T-helper 2 cell treated with Interferon-gamma antibody and Interleukin-4, amounts not matched to agents 5 μg/mL and 100 μg/mL, for 36 hours (primary cell): ENCODE measurements at places on chromosomes 4 and X.

- DNase-seq: no peak
Observed at GRCh38 chrX:100926453-100926852, 2.3 kb downstream of the XKRX start.

DNA sequence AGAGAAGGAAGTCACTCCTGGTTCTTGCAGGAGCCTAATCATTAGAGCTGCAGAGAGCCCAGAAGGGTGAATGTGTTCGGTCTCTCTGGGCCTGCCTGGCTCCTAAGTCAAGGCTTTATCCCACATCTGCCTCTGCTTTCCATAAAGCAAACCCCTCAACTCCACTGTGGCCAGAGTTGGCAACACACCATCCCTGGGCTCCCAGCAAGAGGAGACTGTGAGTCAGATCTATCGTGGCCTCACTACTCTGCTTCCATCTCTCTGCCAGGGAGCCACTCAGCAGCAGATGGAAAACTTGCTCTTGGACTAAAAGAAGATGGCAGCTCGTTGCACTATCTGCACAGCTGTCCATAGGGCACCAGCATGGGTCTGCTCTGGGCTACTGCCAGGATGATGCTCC lies 348.2 kb downstream of the FBXW7 start:
- no peak for DNase-seq

GRCh38 chrX:69068301-69069085 lies 96.8 kb downstream of the PJA1 start:
- no peak for DNase-seq

- no peak for DNase-seq
Observed at GRCh38 chrX:107701493-107702121, 73.3 kb downstream of the PRPS1 start.

DNA sequence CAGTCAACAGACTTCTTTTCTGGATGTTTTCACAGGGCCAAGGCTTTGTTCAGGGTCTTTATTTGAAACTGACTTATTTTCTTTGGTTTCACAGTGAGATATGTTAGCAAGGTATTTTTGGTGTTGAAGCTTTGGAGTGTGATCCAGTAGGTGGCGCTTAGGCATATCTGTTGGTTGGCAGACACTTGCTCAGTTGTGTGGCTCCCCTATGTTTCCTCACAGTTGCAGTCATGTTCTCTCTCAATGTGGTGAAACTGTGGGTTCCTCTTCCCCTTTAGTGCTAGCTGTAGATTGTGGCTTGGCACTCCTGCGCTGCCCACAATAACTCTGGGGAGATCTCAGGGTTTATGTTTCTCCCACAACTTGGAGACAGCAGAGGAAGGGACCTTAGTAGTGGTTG lies 460.8 kb downstream of the SLITRK2 start:
- DNase-seq: no peak

DNA sequence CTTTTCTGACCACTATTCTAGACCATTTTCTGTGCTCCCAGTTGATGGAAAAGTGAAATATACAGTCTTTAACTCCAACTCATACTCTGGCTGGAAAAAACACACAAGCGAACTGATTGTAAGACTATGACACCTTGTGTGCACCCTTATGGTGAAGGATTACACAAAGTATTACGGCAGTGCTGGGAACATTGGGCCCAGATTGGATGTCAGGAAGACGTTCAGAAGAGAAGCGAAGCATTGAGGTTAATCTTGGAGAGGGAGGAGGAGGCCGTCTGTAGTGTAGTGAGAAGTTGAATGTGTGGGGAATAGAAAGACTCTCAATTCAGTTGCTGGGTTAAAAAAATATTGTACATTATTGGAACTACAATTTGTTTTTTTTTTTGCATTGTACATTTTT lies 50.0 kb downstream of the GRIA2 start:
- DNase-seq: no peak

GRCh38 chrX:132591719-132592275 lies 103.0 kb upstream of the MBNL3 start:
- DNase-seq: no peak

- DNase-seq: no peak
Observed at GRCh38 chrX:313546-313945, 5.0 kb downstream of the GTPBP6 start.

DNA sequence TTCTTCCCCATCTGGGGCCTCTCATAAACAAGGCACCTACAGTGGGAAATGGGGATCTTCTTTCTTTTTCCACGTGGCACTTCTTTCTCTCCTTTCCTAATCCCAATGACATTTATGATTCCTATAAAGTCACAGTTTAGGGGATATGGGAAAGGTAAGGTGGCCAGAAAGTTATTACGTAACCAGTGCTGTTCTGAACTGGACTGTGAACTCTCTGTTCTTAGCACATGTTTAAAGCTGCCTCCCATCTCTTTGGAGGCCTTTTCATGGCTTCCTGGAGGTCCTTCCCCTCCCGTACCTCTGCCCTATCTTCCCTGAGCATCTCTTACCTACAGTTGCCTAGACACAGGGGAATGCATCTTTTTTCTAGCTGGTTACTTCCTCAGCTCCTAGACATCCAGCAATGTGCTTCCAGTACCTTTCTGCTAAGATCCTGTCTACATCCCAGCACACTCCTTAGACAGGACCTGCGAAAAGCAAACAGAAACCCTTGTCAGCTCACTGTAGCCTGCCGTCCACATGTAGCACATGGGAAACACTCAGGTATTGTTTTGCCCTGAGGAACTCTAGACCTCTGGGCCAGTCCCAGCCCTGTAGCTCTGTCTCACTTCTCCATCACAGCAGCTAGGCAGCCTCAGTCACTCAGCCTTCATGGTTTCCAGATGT lies 195.4 kb downstream of the NWD2 start:
- no peak for DNase-seq

DNA sequence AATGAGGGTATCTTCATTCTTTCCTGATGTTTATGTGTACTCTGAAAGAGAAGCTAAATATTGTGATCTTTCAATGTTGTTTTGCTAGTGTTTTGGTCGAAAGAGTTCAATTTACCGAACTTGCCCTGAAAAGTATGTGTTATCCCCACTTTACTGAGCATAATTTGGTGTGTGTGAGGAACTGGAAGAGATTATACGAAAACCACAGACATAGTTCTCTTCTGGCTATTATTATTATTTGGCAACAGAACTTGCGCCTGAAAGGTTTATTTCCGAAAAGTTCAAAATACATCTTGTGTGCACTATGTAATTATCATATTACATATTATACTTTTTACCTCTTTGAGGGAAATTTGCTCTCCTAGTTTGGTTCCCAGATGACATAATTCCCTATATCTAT lies 232.5 kb upstream of the INTU start:
- DNase-seq: no peak

- DNase-seq: no peak
Observed at GRCh38 chr4:5707778-5708448, 446 bp downstream of the EVC2 start.

DNA sequence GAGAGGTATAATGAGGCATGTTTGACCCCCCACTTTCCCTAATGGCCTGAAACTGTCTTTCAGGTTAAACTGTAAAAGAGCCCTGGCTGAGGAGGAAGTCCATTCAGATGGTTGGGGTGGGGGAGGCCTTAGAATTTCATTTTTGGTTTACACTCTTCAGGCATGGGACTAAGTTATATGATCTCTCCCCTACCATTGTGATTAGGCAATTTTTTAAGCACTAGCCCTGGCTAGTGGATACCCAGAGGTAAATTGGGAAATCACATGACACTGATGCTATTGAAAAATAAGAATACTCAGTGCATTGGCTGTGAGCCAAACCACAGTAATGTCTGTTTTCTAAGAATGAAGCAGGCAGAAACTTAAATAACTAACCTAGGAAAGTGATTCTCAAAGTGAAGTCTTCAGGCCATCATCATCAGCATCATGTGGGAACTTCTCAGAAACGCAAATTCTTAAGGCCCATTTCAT lies 149.7 kb downstream of the RRAGB start:
- DNase-seq: no peak

GRCh38 chr4:5843573-5844530 lies 49.0 kb downstream of the CRMP1 start:
- DNase-seq: no peak

DNA sequence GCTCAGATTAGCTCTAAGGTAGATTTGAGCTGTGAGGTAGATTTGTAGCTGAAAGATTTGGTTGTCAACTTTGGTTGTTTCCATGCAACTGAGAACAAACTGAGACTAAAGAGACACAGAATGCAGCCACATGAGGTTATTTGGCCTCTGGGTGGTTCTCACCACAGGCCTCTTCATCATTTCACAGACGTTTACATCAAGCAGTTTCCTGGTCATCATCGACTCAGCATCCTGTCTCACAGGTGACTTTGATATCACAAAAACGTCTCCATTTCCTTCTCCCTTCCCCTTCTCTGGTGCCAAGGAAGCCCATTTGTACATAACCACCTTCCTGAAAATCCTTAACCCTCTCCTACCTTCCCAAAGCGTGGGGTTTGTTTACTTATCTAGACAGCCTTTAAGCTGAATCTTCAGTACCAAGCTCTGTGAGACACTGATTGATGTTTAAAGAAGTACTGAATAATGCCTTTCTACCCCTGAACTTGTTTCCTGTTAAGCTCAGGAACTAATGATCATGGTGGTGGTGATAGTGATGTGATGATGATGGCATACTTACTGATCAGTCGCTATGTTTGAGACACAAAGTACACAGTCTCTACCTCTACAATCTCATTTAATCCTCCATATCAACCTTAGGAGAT lies 81.9 kb downstream of the FAM114A1 start:
- peak; percentile 40 for DNase-seq

GRCh38 chrX:118156254-118156952 lies 39.8 kb upstream of the KLHL13 start:
- no peak for DNase-seq

DNA sequence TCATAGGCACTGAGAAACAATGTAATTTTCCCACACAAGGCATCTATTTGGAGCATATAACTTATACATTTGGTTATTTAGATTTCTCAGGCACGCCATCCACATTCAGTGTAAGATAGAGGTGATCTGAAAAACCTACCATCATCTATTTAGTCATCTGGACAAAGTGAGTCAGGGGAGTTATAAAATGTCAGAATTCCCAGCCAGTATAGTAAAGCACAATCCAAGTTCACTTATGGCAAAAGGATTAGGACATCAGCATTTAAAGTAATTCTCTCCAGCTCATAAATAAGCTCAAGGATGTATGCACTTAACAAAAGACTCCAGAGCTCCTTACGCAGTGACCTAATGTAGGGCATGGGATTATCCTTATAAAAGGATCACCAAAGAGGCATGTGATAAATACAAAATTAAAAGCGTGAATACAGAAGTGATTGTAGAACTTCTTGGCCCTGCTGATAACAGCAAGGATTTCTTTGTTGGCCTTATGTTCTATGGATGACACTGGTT lies 65.3 kb upstream of the DCLK2 start:
- no peak for DNase-seq

- DNase-seq: no peak
Observed at GRCh38 chr4:2702361-2702760, 53.8 kb downstream of the TNIP2 start.

DNA sequence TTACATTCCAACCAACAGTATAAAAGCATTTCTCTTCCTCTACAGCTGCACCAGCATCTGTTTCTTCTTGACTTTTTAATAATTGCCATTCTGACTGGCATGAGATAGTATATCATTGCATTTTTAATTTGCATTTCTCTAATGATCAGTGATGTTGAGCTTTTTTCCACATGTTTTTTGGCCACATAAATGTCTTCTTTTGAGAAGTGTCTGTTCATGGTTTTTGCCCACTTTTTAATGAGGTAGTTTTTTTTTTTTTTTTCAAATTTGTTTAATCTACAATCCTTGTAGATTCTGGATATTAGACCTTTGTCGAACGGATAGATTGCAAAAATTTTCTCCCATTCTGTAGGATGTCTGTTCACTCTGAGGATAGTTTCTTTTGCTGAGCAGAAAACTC lies 39.5 kb upstream of the TBC1D19 start:
- DNase-seq: no peak

- no peak for DNase-seq
Observed at GRCh38 chr4:140096483-140096861, 57.5 kb downstream of the MAML3 start.

DNA sequence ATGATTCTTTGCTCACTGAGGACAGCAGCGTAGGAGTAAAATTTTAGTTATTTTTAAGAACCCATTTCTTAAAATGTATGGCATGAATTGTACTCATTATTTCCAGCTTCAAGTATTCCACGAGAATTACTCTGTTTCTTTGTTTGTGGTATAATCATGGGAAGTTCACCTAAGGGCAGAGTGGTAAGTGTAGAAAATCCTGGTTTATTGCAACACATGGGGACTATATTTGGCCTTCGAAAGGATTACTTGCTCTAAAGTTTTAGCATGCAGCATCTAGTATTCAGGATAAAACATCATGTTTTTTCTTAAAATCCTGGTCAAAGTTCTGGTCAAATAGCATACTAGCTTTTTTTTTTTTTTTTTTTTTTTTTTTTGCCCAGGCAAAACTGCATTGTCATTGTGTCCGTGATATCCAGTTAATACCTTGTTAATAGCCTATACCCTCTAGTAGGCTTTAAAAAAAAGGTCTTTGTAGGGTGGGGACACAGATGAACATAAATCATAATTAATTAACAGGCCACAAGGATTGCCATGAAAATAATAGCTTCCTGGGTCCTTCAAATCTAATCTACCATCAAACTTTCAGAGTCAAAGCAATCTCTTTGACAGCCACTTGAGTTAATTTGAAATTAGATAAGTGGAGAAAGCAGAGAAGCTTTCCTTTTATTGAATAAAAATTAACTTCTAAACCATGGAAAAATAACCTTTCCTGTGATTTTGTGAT lies 44.6 kb upstream of the VEGFC start:
- no peak for DNase-seq

GRCh38 chr4:52377563-52377962 lies 281.5 kb downstream of the USP46 start:
- DNase-seq: no peak

DNA sequence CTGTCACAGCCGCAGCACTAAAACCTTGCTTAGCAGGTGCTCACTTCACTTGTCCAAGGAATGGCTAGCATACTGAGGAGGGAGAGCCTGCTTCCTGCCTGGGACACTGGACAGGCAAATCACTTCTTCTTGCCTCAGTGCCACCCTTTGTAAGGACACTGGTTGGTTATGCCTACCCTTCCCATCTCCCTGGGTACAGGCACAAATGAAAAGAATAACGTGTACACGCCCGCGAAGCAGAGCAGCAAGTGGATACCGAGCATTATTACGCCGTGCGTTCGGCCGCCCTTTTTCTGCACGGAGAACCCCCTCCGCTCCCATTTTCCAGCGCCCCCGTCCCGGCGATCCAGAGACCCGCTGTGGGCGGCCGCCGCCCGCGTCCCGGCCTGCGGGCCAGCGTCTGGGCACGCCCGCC lies 338 bp upstream of the KLHL2 start:
- DNase-seq: no peak

GRCh38 chr4:71050809-71051208 lies 57.4 kb downstream of the DCK start:
- no peak for DNase-seq

- no peak for DNase-seq
Observed at GRCh38 chrX:39018541-39018940, 217.3 kb downstream of the MID1IP1 start.

GRCh38 chr4:88759039-88759894 lies 61.6 kb upstream of the NAP1L5 start:
- no peak for DNase-seq

GRCh38 chr4:110636680-110637407 lies 14.0 kb upstream of the PITX2 start:
- no peak for DNase-seq
